ENCODE measurements at places on chromosomes 5 and 9.

- DNase-seq, result no peak
Observed at GRCh38 chr5:23473915-23474314, 33.5 kb upstream of the PRDM9 start.

- no peak for DNase-seq
Observed at GRCh38 chr5:110002652-110003051, 312.9 kb downstream of the MAN2A1 start.

GRCh38 chr5:123000731-123001130, 35.8 kb downstream of the PPIC start:
- no peak for DNase-seq

DNA sequence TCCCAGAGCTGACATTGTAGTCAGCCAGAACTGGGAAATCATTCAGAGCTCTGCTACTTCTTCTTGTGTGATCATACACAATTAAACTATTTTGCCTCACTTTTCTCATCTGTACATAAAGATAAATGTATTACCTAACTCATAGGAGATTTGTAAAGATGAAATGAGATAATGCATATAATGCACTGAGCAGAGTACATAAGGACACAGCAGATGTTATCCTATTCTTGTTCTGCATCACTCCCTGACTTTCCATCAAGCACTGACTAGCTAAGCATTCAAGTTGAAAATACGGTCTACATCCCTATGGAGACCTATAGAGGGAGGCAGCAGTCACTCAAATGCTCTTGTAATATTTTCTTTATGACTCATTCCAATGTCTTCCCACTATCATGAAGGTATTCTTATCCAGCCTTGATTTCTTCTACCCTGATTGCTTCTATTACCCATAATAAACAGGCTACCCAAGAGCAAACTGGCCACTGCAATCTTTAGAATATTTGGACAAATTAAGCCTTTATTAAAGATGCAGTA, 16.3 kb upstream of the PRR16 start:
- DNase-seq, result no peak

- no peak for DNase-seq
Observed at GRCh38 chr5:71621268-71621667, 34.1 kb downstream of the MCCC2 start.

- no peak for DNase-seq
Observed at GRCh38 chr5:14917719-14918118, 46.1 kb upstream of the ANKH start.

GRCh38 chr5:126806-127205, 34.8 kb downstream of the PLEKHG4B start:
- DNase-seq, result no peak

DNA sequence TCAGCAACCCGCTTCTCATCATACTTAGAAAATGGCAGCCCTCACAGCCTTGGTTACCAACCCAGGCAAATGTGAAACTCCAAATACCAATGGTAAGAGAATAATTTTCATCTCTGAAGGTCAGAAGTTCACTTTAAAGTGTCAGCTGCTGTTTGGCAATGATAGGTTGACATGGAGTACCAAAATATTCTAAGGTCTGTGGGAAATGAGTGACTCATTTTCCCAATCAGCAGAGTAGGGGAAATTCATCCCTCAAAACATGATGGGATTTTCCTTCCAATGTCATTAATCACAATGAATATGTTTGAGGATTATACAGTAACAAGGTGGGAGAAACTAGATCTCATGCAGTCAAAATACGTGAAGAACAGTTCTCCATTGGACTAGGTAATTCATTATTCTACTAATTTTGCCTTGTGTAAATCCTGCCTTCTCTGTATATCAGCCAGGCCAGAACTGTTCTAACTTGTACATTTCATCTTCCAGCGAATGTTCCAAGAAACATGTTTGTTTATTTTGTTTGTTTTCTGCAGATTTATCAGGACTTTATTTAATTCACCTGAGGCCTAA, 53.1 kb upstream of the ERBIN start:
- DNase-seq, result no peak

DNA sequence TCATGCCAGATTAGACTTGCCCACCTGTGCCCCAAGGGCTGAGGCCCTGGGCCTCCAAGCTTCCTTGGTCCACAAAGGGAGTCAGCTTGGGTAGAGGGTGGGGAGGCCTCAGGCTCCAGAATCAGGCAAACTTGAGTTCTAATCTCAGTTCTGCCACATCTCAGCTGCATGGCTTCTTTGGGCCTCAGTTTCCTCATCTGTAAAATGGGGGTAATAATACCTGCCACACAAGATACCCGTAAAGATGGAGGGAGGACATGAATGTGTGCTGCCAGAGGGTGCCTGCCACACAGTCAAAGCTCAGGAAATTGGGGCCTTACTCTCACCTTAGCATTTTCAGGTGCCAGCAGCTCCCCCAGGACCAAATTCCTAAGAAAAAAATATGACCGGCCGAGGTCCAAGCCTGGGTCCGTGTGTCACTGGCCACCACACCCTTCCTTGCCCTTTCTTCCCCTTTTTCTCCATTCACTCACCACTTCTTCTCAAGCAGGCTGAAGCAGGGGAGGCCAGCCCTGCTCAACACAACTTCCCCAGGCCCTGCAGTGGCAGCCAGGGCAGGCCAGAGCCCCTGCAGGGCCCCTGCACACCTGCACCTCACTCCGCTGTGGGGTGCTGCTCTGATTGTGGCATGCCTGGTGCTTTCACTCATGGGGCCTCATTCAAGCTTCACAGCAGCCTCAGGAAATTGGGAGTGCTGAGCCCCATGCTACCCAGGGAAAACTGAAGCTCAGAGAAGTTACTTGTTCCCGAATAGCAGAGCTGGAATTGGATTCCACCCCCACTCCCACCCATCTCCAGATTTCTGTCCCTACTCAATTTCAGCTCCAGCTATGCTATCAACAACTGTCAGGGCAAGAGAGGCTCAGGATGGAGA, 3.9 kb downstream of the RGS14 start:
- DNase-seq, result no peak

GRCh38 chr5:41337216-41337615, 123.9 kb upstream of the C6 start:
- DNase-seq, result no peak

- DNase-seq, result peak; percentile 92
Observed at GRCh38 chr5:10577371-10578292, 13.8 kb downstream of the ANKRD33B start.

- no peak for DNase-seq
Observed at GRCh38 chr5:137923856-137924255, 34.6 kb downstream of the PKD2L2 start.

DNA sequence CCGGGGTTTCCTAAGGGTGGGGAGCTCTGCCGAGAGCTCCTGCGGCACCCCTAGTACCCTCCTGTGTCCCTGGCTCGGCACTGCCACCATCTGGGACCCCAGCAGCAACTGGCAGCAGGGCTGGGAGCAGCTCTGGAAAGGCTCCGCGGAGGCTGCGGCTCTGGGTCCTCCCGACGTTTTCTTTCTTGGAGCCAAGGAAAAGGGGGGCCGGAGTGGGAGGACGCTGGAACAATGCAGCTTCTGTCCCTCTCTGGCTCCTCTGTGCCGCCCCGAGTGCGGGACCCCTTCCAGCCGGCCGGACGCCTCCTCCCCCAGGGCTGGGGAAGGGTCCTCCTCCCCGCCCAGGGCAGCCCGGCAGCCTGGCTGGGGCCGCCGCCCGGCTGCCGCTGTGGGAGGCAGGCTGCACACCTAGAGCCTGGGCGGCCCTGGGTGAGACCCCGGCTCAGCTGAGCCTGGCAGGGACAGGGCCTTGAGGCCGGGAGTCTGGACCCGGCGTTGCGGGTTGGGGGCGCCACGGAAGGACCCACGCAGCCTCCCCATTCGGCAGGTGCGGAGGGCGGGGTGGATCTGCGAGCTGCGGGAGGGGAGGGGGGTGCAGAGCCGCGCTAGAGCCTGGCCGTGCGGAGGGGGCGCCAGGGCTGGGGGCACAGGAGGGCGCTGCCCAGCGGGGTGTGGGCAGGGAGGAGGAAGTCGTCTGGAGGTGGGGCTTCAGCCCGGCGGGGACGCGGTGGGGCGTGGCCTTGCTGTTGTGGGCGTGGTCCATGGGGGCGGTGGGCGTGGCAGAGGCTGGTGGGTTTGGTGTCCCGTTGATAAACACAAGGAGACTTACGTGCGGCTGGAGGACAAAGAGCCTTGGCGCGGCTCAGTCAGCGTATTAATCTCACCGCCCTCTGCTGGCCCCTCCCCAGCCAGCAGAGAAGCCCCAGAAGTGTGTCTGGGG, 15.1 kb downstream of the GPSM1 start:
- peak; percentile 66 for DNase-seq

- no peak for DNase-seq
Observed at GRCh38 chr5:24232041-24232440, 412.7 kb downstream of the CDH10 start.

DNA sequence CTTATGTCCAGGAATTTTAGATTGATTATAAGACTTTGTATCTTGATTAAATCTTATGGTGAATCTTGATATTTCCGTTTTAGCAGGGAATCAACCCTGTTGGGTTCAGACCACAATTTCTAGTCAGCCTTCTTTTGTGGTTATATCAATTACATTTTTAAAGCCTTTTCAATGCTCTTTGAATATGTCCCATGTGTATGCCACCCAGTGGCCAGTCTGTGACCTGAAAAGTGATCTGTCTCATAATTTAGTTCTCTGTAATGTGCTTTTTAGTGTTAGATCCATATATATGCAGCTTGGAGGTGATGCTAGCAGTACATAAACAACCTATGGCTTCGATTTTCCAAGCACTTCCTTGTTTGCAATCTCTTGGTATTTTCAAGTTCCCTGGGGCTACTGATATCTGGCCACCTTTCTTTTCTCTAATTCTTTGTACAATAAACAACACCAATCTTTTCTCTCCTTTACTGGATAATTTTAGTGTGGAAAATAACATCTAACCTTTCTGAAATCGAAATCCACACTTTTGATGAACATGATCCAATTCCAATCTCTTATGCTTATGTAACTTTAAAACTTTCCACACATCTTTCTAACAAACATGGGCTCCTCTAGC, 28.8 kb downstream of the PDE8B start:
- peak; percentile 9 for DNase-seq

GRCh38 chr5:167489202-167489601, 802.2 kb upstream of the WWC1 start:
- DNase-seq, result no peak

- no peak for DNase-seq
Observed at GRCh38 chr5:103031607-103032006, 88.3 kb downstream of the GIN1 start.

DNA sequence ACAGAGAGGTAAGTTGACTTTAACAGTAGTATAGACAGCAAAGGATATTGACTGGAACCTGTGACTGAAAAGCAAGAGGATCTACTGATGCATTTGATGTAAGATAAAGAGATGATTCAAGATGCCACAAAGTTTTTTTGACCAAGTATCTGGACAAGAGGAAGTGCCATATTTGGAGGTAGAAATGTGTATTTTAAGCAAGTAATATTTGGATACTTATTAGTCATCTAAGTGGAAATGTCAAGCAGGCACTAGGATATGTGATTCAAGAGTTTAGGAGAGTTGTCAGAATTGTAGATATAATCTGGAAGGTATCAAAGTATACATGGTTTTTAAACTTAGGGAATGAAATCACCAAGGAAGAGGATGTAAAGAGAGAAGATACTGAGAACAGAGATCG, 686.1 kb upstream of the CHD1 start:
- no peak for DNase-seq

- DNase-seq, result no peak
Observed at GRCh38 chr5:157559301-157559700, 16.3 kb downstream of the ADAM19 start.

GRCh38 chr9:10005206-10005605, 607.6 kb downstream of the PTPRD start:
- DNase-seq, result no peak

GRCh38 chr9:74662674-74663073, 165.5 kb downstream of the RORB start:
- DNase-seq, result no peak

- peak; percentile 65 for DNase-seq
Observed at GRCh38 chr9:134399435-134400056, 73.3 kb downstream of the RXRA start.

- no peak for DNase-seq
Observed at GRCh38 chr9:33178972-33179697, 12.0 kb upstream of the B4GALT1 start.

DNA sequence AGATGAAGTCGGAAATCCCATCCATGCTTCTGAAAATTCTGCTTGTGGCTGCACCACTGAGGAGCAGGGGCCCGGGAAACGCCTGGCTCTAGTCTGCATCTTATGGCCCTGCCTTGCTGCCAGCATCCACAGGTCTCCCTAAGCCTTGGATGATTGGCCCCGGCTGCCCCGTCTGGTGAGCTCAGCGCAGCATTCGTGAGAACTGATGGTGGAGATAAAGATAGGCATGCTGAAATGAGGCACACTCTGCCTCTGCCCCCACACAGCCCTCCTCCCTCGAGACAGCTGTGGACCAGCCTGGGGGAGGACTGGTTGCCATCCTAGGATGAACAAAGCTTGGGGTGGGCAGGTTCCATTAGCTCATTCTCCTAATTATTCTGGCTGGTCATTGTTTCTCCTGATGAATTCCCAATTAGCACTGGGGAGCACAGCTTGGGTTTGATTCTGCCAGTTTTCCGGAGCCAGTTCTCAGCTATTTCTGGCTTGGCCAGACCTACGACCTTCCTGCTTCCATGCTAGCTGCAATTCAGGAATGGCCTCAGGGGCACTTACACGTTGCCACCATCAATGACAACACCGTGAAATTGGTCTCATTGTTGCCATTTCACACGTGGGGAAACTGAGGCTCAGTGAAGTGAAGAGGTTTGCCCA, 62.8 kb upstream of the CPEB4 start:
- no peak for DNase-seq

DNA sequence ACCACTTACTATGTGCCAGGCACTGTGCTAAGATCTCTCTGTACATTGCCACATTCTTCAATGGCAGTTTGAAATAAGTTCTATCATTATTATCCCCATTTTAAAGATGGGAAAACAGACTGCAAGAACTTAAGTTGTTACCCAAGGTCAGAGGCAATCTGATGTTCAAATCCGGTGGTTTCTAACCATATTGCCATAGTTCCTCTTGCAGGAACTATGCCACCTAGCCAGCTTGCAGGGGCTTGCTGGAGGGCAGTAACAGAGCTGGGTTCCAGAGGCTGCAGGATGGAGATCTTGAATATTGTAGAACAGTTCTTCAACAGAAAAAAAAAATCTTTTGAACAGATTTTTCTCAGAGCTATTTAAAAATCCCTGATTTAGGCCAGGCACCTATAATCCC, 71.8 kb upstream of the TNFAIP8 start:
- no peak for DNase-seq
